ENCODE measurements at places on chromosomes 3 and 15.

DNA sequence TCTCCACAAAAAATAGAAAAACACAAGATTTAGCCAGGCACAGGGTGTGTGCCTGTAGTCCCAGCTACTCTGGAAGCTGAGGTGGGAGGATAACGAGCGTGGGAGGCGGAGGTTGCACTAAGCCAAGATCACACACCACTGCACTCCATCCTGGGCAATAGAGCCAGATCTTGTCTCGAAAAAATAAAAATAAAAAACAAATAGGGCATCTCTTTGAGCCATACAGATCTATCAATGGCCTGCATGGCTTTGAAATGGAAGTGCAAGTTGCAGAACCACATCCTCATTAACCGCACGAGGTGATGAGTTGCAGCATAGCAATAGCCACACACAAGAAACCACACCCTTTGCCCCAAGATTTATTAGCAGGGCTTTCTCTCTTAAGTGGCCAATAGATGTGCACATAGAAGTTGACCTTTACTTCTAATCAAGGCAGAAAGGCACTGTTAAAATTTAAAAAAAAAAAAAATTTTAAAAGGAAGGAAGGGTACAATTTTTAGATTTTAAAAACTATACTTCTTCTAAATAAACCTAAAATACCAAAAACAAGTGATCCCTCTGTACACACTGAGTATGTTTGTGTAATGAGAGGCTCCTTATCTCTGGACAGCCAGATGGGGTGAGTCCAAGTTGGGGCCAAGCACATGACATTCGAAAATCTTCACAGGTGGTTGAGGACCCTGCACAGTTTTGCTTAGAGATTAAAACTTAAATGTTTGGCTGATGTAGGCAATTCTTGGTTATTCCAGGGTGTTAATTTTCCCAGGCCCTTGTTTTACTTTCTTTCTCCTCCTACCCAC, 53.4 kb downstream of the FILIP1L start:
- no peak for DNase-seq

GRCh38 chr3:119323723-119324085, 29.5 kb downstream of the ARHGAP31 start:
- no peak for DNase-seq

GRCh38 chr3:36827133-36827532, 62.8 kb upstream of the DCLK3 start:
- no peak for DNase-seq

GRCh38 chr3:152356870-152357276, 88.1 kb downstream of the MBNL1 start:
- no peak for DNase-seq

- DNase-seq, result no peak
These were observed 37.3 kb downstream of the RFT1 start for GRCh38 chr3:53092942-53093341.

DNA sequence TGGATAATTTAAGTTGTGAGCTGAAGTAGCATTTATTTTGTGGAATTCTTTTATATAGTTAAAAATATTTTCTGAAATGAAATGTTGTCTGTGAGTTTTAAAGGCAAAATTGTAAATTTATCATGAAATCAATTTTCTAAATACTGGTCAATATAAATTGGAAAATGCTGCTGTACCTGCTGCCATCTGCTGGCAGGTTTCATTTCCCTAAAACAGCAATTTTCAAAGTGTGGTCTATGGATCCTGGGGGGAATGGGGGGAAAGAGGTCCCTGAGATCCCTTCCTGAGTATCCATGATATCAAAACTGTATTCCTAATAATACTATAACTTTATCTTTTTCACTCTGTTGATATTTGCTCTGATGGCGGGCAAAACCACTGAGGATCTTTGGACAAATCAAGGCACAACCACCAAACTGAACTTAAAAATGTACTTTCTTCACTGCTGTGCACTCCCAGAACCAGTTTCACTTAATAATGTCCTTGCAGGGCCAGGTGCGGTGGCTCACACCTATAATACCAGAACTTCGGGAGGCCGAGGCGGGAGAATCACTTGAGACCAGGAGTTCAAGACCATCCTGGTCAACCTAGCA, 17.2 kb upstream of the CCR4 start:
- DNase-seq, result no peak

- no peak for DNase-seq
These were observed 395.5 kb downstream of the FGF12 start for GRCh38 chr3:192331749-192332385.

DNA sequence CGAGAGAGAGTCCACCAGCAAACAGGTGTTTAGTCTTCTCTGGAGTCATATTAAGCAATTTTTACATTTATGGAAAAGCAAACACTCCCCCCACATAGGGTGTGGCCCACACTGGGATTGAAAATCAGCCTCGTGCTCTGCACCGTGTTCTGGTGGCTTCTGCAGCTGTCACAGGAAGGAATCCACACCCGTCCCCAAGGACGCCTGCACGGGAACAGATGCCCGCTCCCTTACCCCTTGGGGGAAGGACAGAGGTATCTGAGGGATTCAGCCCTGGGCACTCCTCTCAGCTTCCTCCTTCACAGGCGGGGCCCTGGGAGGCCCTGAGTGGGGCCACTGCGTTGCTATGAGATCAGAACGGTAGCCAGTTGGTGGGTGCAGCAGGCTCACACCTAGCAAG, 27.8 kb downstream of the LIPC start:
- DNase-seq, result no peak

GRCh38 chr3:139933766-139934165, 1.2 kb upstream of the CLSTN2 start:
- DNase-seq, result no peak

- no peak for DNase-seq
These were observed 27.5 kb upstream of the DENND4A start for GRCh38 chr15:65819563-65819960.

GRCh38 chr15:91040856-91041255, 18.5 kb upstream of the VPS33B start:
- no peak for DNase-seq

- no peak for DNase-seq
These were observed 19.1 kb downstream of the IREB2 start for GRCh38 chr15:78457101-78457500.

GRCh38 chr3:12372741-12373280, 83.9 kb downstream of the PPARG start:
- DNase-seq, result no peak

DNA sequence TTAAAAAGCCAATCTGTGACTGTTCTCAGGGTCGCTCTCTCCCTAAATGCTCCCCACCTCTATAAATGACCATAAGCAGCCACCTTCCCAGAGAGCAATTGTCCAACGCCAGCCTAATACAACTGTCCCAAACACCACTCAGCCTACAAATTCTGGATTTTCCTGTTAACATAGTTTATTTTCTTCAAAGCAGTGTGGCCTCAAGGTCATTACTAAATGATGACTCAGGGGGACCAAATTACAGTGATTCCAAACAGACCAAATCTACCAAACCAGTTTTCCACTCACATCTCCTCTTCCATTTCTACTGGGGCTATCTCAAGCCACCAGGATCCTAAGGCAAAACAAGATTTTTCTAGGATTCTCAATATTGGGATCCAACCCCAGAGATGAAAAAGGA, 22.5 kb downstream of the HEXA start:
- no peak for DNase-seq

GRCh38 chr3:123352134-123352554, 96.7 kb downstream of the ADCY5 start:
- no peak for DNase-seq

- DNase-seq, result no peak
These were observed 9.3 kb downstream of the TRA2B start for GRCh38 chr3:185928496-185928895.

DNA sequence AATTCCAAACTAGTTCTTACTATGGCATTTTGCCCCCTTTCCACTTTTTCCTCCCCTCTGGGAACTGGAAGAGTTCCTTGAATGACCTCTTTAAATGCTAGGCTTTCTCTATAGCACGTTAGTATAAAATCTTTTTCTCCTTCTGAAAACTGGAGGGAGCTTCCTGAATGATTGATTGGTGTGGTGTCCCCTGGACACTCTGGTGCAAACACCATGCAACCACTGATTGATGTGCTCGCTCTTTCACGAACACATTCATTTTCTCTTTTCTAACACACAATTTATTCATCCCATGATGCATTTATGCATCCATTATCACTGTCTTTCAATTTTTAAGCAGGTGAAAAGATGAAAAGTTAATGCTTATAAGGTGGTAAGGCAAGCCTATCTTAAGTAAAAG, 159.1 kb upstream of the NANOGP8 start:
- DNase-seq, result no peak

- peak; percentile 63 for DNase-seq
These were observed 75.1 kb downstream of the CCK start for GRCh38 chr3:42190701-42191442.

DNA sequence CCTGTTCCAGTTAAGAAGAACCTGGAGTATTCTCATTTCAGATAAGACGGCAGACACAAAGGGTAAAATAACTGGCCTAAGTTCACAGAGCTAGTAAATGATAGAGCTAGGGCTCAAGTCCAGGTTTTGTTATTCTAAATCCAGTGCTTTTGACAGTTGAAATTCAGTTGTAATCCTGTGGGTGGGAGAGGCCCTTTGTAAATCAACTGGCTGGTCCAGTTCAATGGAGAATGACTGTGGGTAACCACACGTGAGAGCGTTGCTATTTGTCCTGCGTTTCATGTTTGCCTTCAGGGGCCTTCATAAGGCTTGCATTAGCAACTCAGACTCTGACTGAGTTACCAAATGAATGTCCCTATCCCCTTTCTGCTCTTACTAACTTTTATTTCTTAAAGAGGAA, 24.2 kb upstream of the CD96 start:
- DNase-seq, result no peak

- peak; percentile 46 for DNase-seq
These were observed 33.9 kb downstream of the GRK7 start for GRCh38 chr3:141796889-141797781.

GRCh38 chr15:76217029-76217881, 94.0 kb downstream of the ETFA start:
- DNase-seq, result no peak

DNA sequence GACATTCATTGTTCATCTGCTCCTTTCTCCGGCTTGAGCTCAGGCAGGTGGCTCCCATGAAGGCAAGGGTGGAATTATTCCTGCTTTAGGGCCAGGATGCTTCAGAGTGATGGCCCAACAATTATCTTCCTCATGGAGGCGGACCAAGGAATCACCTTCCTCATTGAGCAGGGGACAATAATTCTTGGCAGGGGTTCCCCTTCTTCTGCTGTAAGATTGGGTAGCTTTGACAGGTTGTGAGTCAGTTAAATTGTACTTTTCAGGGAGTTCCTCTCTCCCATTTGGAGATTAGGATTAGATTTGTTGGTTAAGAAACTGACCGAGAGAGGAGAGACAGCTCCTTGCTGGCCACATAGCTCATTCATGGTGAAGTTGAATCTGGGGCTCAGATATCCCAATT, 31.4 kb upstream of the CD47 start:
- DNase-seq, result no peak

DNA sequence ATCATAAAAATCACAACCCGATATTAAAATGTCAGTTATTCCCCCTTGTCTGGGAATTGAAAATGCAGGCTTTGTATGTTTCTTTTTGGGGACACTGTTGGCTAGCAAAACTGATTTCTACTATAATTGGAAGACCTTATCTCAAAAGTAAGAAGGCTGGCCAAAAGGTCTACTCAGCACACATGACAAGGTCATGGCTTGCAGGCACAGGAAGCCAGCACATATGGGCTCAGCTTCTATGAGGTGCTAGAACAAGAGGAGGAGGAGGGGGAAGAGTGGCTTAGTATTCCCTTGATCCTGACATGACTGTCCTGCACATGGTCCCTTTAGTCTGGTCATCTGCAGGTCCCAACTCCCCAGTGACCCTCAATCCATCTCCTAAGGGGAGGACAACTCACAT, 681.2 kb downstream of the SQOR start:
- DNase-seq, result no peak

DNA sequence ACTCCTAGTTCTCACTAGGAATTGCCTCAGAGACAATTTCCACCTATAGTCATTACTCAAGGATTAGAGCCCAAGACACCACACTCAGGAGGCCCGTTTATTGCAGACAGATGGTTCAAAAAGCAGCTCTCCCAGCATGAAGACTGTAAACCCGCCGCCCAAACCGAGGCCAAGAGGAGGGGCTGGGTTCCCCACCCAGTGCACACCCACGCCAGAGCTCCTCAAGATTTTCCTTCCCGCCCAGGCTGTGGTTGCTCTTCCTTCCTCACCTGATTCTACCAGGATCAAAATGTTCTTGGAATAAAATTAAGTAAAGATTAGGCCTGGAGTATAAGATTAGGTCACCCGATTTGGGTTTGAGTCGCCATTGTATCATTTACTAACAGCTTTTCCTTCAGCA, 364.4 kb downstream of the MECOM start:
- no peak for DNase-seq

GRCh38 chr15:73654659-73655058, 21.5 kb upstream of the NPTN start:
- DNase-seq, result no peak

- DNase-seq, result peak; percentile 4
These were observed at the start of gene CHRNB4 for GRCh38 chr15:78641102-78641748. CHRNB4 (minus strand) TSS chr15:78641210; CDS start chr15:78641133, 77 bp downstream.

DNA sequence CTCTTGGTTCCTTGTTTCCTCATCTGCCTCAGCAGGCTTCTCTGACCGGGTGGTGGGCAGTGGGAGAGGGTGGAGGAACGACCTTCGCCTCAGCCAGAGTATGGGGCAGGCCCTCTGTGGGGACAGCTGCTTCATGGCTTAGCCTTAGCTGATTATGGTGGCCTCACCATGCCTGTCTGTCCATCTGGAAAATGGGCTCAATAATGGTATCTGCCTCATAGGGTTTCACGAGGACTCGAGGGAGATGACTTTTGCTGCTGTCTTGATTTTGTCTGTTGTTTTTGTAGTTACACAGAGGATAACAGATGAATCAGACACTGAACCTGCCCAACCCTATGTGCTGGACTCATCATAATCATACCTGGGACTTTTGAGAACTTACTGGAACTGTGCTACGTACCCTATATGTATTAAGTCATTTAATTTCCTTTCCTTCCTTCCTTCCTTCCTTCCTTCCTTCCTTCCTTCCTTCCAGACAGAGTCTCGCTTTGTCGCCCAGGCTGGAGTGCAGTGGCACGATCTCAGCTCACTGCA, 46.5 kb downstream of the CDC25A start:
- DNase-seq, result no peak

DNA sequence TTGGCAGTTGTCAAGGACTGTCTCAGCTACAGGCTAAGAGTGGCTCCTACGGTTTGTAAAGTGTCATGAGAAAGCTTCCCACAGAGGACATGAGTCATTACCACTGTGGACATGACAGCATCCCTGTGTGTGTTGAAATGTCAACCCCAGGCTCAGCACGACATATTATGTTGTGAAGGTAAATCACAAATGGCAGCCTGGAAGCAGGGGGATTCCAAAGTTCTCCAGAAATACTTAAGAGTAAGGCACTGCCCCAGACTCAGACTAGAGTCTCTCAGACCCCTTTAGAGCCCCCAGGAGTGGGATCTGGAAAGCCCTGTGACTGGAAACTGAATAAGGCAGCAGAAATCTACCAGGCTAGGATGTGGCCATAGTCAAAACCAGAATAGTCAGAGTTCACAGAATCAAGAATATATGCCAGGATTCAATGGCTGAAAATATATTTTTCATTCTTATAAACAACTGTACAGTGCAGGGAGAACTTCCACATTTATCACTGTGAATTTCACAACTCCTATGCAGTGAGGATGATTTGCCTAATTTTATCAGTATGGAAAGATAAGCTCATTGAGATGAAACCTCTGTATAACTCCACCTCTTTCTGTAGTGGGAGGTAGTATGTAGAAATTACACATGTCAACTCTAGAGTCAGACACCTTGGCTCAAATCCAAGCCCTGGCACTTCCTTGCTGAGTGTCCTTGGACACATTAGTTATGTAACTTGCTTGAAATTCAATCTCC, 237.1 kb upstream of the CFAP20DC start:
- peak; percentile 36 for DNase-seq

All from kidney capillary endothelial cell (primary cell).